Tongue (tissue), 3 donors: ENCODE measurements at places on chromosomes 13 and 19. TPM values are rescaled to one million over a fixed set of nuclear protein-coding genes. Genes with fewer than 3 reads are reported as not detected.
A peak's percentile ranks its signal among the peaks of the same experiment; 100 is the strongest.

CHAMP1 gene
- 6.9 TPM for total RNA-seq

KLK4 gene
- total RNA-seq, result not detected

GJB2 gene
- 21.2 TPM for total RNA-seq

IL17D gene
- total RNA-seq, result 8.8 TPM

- DNase-seq, result no peak
Measured at GRCh38 chr13:75430436-75431209, 51.3 kb downstream of the TBC1D4 start.

DNA sequence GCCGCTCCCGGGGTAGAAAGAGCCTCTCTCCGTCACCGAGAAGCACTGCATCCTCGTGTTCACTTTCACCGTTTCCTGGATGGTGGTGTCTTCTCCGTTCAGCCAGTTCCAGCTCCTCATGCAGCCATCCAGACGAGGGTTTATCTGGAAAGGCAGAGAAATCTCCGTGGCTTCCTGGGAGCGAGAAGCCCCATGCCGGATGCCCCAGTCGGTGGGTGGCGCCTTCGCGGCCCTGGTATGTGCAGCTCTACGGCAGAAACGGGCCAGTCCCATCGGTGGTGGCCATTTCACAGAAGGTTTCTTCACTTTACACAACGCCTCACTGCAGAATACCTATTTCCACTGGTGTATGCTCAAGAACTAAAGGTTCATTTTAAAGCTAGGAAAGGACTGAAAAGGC lies 36.9 kb downstream of the GAS6 start:
- DNase-seq, result no peak

DNA sequence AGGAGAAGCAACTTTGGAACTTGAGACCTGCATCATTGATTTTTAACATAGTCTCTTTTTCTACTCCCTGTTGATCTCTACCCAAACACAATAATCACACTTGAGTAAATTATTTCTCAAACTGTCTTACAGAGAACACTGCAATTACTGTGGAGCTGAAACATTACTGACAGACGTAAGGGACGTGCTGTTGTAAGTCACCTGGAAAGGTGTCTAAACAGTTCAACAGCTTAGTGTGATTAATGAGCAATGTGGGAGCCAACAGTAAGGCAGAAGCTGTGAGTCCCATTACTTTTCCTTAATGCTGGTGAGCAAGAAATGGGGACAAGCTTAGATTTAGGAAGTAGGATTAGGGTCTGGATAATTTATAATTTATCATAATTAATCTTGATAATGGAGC lies 265.7 kb downstream of the DLEU7 start:
- no peak for DNase-seq

GRCh38 chr19:7542556-7543348 lies 7.2 kb downstream of the PNPLA6 start:
- no peak for DNase-seq

DNA sequence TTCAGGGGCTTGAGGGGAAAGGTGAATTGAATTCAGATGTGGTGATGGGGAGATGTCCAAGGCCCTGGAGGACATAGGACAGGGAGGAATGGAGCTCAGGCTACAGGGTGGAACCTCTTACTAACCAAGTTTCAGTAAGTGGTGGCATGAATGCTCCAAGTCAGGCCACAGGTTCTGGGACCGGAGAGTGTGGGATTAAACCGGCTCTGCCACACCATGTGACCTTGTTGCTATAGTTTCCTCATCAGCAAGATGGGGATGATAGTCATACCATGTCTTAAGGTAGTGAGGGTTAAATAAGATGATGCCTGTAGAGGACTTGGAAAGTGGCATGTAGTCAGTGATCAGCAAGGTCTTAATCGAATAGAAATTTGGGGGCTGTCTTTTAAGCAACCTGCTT lies 16.3 kb downstream of the GPR183 start:
- no peak for DNase-seq

DNA sequence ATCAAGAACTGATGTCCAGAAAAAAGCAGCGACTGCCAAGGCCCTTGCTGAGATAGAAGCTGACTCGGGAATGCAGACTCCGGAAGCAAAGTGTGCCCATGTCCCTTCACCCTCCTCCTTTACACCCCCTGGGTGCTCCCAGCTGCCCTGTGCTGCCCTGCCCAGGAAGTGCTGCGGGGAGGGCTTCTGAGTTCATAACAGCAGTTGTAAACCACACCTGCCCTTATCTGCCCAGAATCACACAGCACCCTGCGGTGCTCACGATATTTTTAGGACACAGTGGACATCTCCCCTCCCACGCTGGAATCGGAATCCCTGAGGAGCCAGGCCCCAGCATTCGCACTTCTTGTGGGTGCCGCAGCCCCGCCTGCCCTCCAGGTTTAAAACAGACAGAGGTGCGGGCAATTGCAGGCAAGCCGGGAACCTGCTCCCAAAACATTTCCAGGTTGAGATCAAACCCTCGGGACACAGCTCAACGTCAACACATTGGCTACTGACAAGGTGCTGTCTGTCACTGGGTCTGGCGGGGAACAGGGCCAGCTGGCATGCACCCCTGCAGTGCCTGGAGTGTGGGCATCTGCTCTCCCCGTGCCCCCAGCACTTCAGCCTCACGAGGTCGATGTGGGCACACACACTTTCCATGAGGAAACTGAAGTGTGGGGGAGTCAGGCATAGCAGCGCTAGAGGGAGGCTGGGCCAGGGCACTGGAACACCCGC lies 36.8 kb downstream of the RAB20 start:
- DNase-seq, result no peak

DNA sequence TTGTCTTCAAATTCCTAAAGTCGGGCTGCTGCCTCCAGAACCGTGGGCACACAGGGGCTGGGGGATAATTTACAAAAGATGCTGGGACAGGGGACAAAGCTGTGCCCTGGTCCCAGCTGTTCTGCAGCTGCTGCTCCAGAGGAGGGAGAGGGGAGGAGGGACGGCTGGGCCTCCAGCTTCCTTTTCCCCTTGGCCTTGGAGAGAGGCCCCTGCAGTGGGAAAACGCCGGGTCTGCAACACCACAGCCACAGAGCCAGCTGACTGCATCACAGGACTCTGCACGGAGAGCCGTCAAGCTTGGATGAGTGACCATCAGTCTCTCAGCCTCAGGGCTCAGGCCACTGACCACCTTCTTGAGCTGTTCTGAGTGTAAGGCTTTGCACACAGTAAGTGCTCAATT lies 6.1 kb downstream of the DOCK6 start:
- DNase-seq, result peak; percentile 94
